ENCODE measurements at places on chromosomes 6 and 20.

DNA sequence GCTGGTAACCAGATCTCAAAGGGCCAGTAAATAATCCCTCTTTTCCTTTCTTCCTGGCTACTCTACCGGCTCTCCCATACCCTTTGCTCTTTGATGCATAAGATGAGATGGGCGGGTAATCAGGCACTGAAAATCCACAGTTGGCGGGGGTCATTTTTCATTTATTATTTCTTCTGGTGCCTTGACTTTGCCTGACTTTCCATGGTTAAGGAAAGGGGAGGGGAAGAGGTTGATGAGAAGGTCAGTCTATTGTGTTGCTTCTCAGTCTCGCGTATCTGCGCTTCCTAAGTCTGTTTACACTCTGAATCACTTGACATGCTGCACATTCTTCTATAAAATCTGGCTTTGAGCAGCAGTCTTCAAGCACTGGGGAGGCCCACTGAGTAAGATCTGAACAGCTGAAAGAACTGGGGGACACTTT, 121.1 kb upstream of the HDGFL1 start:
- DNase-seq = no peak

DNA sequence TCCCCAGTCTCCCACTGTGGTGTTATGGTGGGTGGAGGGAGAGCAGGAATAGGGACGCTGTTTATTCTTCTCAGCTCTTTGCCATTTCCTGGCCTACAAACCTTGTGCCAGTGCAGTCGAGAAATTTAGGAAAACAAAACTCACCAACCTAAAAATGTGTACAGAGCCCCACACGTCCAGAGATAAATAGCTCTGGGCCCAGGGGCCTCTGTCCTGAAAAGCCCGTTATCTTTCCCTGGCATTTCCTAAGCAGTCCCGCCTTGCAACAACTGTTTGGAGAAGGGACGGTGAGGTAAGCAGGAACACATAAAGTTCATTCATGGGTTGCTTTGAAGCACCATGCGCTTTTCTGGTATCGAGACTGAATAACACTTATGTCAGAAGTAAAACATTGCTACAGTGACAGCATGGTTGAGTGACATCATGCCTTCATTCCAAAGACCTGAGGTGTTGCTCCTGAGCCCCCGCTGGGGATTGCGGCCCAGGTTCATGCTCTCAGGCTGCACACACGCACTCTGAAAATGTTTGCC, 80.1 kb upstream of the NXT1 start:
- no peak for DNase-seq

DNA sequence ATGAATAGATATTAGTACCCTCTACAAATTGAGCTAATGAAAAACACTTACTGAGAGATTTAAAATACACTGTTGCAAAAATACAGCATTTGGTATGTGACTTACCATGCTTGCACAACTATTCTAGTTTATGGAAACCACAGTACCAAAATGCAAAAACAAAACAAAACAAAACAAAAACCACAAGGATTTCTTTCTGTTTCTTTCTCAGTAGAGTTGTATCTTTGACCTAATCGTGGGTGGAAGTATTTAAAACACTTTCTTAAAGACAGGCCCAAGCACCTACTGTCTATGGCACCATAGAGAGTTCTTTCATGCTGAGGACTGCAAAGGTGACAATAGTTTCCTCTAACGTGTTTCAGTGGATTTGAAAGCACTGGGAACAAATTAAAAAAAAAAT, 95.3 kb upstream of the C6orf118 start:
- no peak for DNase-seq

DNA sequence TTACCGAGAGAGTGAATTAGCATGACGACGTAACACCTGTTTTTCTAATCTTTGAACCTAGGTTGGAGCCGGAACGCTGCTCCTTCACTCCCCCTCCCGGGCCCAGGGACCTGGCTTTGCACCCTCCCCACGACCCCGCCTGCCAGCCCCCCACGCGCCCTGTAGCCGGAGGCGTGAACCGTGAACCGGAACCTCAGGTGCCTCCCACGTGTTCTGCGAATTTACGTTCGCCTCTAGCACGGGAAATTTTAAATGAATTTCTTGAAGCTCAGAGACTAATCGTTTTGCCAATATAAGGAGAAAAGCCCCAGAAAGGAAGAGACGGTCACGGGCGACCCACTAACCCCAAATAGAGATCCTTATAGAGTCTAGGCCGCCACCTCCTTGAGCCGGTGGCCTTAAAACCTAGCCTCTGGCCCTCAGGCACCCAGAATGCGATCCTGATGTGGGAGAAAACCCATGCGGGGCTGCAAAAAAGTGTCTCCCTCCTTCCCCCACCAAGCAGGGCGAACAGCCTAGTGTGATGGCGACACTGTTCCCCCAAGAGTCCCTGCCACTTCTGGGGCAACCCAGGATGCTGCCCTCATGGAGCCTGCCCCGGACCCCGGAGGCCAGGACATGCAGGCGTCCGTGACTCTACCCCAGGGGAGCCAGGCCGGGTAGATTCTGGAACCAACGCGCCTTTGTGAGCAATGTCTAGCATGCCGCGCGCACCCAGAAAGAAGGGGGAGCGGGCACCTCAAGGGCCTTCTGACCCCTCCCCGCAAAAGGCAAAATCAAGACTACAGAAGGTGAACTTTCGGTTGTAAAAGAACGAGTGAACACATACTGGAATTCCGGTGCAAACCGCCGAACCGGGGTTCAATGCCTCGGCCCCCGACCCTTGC, 2.7 kb upstream of the SIM1 start:
- DNase-seq = peak; percentile 64

GRCh38 chr6:80457439-80457933, 351.0 kb downstream of the BCKDHB start:
- no peak for DNase-seq

GRCh38 chr6:134293659-134294161, 24.2 kb downstream of the SGK1 start:
- no peak for DNase-seq

DNA sequence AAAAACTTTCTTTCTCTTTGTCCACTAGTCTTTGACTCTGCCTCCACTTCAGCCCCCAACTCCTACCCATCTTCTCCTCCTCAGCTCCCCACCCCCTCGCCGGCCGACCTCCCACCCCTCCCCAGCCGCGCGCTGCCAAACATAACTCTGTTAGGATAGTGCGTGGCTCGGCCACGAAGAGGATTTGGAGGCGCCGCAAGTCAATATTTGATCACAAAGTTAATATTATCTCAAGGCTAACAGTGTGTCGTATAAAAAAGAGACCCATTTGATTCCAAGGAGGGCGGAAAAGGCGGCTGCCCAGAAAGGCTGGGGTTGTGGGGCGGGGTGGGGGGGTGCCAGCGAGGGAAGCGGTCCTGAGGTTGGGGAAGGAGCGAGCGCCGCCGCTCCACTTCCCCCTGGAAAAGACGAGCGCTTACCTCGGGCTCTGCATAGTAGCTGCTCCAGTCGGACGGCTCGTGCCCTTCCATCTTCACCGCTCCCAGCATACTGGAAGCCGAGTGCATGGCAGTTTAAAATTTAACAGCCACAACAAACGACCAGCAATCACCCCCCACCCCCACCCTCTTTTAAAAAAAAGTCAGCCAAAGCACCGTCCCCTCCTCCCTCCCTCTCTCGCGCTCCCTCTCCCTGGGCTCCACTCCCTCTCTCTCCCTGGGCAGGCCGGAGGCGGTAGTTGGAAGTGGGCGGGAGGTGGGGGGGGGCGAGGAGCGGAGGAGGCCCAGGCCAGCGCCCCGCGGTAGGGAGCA, 425 bp downstream of the FOXA2 start:
- DNase-seq = no peak

- DNase-seq = no peak
Measured at GRCh38 chr6:37685261-37685660, 12.4 kb downstream of the MDGA1 start.

DNA sequence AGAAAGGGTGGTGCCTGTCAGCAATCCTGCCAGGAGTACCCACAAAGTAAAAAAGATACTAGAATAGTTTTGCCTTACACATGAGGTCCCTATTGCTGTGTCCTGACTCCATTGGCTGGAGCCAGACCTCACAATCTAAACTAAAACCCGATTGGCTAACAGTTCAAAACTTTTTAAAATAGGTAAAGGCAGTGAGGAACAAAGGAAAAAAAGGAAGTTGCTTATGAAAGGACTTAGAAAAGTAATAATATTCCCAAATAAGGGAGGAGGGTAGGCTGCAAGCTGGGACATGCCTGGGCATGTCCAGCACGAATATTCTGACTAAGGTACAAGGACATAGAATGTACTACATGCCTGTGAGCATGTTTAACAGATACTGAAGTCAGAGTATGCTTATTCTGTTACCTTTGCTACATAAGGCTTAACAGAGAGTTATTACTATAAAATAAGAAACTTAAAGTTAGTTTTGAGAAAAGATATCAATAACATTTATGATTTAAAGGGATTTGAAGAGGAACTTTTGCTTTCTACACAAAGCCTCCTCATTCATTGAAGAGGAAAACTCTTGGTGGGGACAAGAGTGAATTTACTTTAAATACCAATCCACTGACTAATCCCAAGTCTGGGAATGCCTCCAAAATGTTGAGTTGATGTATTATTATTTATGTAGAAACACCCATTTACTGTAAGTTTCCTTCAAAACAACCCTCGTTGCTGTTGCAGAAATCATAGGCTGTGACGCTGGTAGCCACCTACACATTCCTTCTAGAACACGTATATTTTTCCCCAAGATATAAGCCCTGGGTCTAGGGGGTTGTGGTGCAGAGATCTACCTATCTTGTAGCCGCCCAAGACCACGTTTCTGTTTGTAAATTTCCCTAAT, 8.2 kb upstream of the MTHFD1L start:
- DNase-seq = no peak

- DNase-seq = no peak
Measured at GRCh38 chr6:96545882-96546281, 17.0 kb upstream of the FHL5 start.

DNA sequence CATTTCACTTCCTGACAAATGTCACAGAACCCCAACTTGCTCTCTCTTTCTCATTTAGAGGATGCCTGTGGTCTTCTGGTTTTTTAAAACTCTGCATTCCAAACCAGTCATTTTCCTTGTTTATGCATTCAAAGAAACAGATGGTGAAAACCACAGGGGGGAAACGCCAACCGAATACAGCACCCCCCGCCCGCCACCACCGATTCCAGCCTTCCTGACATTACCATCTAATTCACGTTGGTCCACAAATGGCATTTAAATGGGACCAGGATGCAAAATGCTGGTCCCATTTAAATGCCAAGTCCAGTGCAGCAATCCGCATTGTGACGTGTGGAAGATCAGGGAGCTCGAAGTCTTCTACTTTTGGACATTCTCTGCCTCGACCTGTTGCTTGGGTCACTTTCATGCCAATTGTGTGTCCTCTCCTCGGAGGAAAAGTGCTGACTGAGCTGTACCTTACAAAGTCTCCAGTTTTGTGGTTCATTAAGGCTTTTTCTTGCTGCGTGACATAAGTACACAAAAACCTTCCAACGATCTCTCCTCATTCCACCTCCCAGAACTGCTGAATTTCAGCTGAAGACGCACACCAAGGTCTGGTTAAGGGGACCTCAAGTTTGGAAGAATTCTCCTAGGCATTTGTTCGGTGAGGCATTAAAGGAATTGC, 35.8 kb downstream of the NEDD9 start:
- DNase-seq = no peak

- DNase-seq = no peak
Measured at GRCh38 chr6:11437824-11438459, 99.6 kb upstream of the TMEM170B start.

DNA sequence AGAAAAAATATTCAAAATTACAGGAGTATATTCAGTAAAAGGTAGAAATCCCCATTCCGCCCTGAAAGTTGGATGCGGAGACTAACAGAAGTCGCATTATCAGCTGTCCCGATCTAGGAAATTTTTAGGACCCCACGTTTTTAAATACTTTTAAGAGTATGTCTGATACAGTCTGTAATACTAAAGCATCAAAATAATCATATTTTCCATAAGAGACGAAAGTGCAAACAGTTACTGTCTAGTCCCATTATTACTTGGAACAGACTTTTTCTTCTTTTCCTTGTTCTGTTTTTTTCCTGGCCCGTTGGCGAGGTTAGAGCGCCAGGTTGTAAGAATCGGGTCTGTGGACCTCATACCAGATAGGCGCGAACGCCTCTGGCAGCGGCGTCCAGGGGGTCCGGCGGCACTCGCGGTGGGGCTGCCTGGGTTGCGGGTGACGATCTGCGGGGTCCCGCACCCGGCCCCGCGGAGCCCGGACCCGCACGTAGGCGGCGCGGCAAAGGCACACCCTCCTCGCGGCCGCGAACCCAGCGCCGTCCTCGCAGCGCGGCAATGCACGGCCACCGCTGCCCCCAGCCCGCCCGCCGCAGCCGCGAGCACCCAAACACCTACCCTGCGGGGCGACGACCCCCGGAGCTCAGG, 460 bp downstream of the PLAGL1 start:
- DNase-seq = no peak

DNA sequence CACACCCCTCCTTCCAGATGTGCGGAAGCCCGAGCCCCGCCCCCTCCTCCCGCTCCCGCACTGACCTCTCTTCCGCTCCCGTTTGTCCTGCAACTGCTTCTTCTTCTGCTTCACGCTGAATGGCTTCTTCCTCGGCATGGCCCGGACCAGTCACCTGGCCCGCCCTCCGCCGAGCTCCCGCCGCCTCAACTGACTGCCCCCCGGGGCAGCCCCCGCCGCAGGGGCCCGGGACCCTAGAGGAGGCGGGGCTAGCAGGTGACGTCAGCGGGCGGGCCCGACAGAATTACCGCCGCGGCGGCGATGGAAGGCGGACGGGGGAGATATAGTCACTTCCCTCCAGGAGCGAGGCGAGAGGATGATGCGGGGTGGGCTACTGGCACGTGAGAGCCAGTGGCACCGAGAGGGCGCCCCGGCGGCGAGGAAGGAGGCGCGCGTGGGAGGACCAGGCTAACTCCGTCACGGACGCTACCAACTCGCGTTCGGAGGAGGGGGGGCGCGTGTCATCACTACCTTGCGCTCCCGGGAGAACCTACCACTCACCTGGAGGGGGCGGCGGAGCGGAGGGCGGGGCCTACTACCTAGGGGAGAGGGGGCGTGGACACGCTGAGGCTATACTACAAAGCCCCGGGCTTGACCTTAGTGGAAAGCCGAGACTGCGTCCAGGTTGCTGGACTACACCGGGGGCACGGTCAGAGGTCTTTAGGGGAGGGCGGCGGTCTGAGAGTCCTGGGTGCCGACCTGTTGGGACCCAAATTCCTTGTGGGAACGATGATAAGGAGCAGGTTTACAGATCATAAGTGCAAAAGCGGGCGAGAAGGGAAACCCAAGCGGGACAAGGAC, at the start of gene GNL1:
GNL1 (minus strand) TSS at position 424 of the 840 bp plus-strand sequence; CDS start at position 138, 286 bp downstream.
- peak; percentile 97 for DNase-seq

- DNase-seq = peak; percentile 62
Measured at GRCh38 chr6:138996524-138996923, 8.5 kb upstream of the REPS1 start.

- no peak for DNase-seq
Measured at GRCh38 chr20:22341508-22341907, 242.9 kb downstream of the FOXA2 start.

- no peak for DNase-seq
Measured at GRCh38 chr6:146301764-146302163, 241.9 kb upstream of the RAB32 start.

- no peak for DNase-seq
Measured at GRCh38 chr20:9926476-9926875, 87.6 kb upstream of the PAK5 start.

- no peak for DNase-seq
Measured at GRCh38 chr20:44739942-44740341, 5.7 kb upstream of the KCNK15 start.
